BJ (cell line): ENCODE measurements at places on chromosomes 5 and 9.

- no peak for DNase-seq
Observed at GRCh38 chr5:97923997-97924396, 741.0 kb upstream of the RIOK2 start.

- no peak for DNase-seq
Observed at GRCh38 chr9:87698069-87698809, 27.7 kb upstream of the CTSL start.

GRCh38 chr9:130824643-130825350 lies 10.3 kb upstream of the ABL1 start:
- no peak for DNase-seq

GRCh38 chr9:134935056-134935640 lies 17.4 kb upstream of the FCN1 start:
- no peak for DNase-seq

GRCh38 chr5:144189800-144190429 lies 19.2 kb downstream of the KCTD16 start:
- DNase-seq, result peak; percentile 40

DNA sequence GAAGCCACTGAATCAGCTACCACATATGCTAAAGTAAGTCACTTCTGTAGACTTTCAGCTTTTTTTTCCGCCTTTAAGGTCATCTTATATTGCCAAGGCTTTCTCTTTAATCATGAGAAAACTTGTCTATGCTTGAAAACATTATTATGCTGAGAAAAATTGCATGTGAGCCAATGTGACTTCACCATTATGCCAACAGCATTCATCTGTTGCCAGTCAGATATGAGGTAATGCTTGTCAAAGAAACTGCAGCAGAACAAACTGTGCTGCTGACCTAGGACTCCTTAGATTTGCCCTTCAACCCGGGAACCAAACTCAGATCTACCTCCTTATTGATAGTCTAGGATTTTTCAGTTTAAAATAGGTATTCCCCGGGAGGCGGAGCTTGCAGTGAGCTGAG lies 34.3 kb downstream of the SLC44A1 start:
- DNase-seq, result no peak

DNA sequence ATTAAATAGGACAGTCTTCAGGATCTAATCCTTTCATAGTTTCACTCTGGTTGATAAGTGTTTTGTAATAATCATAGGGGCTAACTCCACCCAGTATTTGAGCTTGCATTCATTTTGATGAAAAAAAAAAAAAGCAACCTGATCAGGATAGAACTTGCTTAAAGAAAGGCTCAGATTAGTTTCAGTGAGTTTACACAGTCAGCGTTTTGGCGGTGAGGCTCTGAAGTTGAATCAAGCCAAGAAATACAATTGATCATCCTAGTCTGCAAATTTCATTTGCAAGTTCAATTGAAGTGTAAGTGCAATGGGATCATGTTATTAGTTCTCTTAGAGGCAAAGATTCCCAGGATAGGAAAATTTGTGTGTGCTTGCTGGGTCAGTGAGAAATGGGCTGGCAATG lies 159.7 kb upstream of the ELL2 start:
- no peak for DNase-seq

GRCh38 chr9:32606811-32607210 lies 28.7 kb downstream of the TAF1L start:
- DNase-seq, result no peak

DNA sequence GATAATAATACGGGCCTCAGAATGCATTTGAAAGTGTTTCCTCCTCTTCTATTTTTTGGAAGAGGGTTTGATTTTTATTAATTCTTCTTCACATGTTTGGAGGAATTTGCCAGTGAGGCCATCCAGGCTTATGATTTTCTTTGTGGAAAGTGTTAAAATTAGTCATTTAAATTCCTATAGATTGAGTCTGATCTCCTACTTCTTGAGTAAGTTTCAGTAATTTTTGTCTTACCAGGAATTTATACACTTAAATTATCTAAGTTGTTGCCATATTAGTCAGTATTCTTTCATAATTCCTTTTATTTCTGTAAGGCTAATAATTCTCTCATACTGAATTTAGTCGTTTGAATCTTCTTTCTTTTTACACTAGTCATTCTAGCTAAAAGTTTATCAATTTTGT lies 25.2 kb upstream of the HAPLN1 start:
- DNase-seq, result no peak

DNA sequence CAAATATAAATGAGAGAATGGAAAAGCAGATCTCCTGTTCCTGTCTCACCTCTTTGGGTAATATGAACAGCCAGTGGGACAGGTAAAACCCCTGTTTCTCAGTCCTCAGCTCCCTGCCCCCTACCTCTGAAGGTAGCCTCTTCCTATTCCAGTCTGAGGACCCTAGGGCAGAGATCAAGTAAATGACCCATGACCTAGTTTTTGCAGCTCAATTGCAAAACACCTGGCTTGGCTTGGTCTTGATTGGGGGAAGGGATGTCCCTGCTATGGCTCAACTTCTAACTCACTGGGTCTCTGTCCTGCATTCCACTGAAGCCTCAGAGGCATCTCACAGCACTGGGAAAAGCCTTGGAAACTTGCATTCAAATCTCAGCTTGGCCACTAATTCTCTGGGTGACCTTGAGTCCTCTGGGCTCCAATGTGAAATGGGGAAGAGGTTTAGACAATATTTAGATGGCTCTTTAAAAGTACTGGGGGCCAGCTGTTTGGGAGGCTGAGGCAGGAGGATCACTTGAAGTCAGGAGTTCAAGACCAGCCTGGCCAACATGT lies 1.6 kb upstream of the GALT start:
- no peak for DNase-seq

DNA sequence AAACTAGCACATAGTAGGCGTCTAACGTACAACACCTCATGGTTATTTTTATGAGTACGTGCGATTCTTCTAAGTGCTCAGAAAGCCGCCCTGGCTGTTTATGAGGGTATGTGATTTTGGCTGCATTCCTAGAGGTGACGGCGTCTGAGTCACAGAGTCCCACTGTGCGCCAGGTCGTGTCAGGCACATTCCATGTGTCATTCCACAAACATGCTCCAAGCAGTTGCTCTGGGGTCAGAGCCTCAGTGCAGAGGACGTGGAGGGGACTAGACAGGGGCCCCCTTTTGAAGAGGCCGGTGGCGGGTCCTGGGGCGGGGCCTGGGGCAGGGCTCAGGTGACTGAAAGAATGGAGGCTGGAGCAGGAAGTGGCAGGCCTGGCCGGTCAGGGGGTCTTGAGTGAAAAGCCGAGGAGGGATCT lies 51.9 kb downstream of the NEK6 start:
- DNase-seq, result peak; percentile 95

DNA sequence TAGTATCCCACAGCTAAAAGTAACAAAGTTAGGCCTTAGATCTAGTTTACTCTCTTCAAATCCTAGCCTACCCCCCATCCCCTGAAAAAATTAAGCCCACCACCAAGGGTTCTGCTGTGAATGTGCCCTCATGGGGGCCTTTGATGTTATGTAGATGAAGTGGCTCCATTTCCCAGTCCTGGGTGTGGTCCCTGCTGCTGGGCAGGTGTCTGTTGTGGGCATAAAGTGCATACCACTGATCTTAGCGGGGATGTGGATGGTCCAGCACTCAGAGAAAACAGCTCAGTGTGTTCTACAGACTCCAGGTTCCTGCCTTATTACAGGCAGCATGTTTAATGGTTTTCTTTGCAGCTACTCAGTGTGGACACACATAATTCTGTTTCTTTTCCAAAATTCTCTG lies 1.9 kb downstream of the PCBD2 start:
- no peak for DNase-seq

DNA sequence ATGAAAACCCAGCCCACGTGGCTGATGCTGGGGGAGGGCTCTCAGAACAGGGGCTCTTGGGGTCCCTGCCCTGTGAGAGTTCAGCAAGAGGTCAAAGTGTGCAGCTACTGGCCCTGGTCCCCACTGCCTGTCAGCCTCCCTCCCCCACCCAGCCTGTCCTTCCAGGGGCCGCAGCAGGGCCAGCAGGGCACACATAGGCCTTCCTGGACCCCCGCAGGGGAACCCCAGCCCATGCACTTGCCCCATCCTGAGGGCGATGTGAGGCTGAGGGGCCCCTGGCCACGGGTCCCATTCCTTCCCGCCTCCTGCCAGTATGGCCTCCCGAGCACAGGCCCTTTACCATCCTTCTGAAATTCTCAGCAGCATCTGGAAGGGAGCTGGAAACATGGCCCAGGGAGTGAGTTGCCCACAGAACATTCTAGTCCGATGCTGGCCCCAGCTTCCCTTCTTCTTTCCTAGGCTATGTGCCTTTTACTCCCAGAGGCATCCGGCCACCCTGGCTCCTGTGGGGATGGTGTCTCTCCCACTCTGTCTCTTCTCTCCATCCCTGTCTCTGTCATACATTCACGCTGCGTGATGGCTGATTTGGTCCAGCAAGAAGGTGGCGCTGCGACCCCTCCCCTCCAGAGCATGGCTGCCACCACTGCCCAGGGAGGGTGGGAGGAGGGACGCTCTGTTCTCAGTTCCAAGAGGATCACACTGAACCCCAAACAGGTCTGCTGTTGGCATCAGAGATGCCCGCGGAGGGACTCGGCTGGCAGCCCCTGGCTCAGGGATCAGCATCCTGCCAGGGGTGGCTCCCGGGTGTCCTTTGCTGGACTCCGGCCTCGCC lies 19.6 kb downstream of the MRPL36 start:
- DNase-seq, result no peak

DNA sequence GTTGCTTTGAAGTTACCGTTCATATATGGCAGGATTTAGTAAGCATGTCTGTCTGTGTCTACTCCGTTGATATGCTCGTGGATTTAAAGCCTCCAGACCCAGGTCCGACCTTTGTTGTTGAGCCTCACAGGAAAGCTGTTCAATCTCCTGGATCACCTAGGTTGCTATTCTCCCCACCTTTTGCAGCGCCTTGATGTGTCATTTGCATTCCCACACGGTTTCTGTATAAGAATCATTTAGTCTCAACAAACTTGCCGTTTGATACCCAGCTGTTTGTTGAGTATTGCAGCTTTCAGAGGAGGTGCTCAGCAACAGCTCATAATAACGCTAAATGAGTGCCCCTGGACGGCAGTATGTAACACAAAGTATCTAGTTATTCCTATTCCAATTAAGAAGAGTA lies 1.2 kb upstream of the ADGRV1 start:
- DNase-seq, result no peak

DNA sequence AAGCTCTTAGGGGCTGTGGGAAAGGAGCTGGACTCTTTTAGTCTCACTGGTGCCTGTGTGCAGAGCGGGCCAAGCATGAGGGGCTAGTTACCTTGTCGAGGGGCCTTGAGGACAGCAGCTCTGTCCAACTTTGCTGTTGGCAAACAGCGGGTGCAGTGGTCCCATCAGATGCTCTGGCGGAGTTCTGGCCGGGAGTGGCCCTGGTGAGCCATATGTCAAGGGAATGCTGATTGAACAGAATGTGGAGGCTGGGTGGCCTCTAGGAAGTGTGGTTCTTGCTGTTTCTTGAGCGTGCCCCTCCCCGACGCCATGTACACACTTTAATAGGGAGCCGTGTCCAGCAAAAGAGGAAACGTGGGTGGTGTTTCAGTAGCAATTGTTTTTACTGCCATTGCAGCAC lies 3.6 kb upstream of the ADAMTS2 start:
- no peak for DNase-seq

DNA sequence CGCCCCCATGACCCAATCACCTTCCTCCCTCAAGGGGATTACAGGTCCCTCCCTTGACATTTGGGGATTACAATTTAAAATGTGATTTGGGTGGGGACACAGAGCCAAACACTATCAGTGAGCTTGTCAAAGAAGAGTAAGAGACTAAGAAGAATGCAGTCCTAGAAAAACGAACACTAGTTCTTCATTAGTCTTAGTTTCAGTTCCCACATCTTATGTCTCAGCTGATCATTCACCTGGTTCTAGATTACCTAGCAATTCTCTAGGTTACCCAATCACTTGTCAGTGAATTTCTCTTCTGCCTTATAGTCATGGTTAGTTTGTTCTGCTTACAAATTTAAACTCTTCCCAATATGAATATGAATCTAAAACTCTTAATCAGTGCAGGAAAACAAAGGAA lies 251.5 kb downstream of the COX7C start:
- no peak for DNase-seq

GRCh38 chr5:1059884-1060263 lies 51.3 kb downstream of the NKD2 start:
- DNase-seq, result no peak

DNA sequence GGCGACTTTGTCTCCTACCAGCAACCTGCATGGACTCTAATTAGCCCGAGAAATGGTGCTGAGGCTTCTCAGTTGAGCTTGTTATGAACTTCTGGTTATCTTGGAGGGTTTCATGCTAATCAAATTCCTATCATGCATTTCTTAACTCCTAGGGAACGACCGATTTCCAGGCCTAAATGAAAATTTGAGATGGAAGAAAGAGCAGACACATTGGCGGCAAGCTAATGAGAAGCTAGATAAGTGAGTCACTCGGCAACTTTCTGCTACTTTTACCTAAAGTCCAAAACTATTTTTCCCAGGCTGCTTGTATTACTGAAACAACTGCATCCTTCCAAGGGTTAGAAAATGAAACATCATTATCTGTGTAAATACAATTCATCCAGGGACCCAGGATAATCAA lies 207.2 kb downstream of the DOCK8 start:
- DNase-seq, result no peak

DNA sequence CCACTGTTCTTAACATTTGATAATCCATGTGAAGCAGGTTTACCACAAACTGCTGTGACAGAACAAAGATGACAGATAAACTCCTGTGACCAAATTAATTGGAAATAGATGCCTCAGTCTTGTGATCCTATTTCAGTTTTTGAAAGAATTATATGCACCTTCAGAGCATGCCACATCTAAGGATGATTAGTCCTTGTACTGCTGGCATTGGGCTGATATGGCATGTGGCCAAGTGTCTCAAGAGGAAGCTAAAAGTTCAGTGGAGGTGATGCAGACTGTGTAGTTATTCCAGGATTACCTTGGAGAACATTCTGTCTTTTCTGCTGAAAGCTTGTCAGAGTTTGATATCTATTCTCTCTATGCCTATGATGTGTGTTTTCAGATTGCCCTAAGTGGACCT lies 314.4 kb upstream of the EFNA5 start:
- no peak for DNase-seq

- no peak for DNase-seq
Observed at GRCh38 chr5:96896276-96896675, 20.0 kb downstream of the ERAP2 start.

DNA sequence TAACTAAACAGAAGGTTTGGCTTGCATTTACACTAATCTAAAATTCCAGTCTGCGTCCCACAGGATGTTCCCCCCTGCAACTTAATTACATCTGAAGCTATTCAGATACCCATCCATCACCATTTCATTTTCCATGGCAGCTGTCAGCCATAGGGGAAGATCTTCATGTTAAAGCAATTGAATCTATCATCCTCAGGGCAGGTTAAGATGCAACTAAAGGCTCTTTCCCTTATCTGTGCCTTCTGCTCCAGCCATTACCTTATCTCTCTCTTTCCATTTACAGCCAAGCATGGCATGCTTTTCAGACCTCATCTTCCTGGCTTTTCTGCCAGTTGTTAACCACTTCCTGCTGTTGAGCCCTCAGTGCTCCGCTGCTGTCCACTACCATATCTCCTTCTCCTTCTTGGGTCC lies 15.8 kb upstream of the HACD4 start:
- DNase-seq, result no peak
